ENCODE measurements at places on chromosomes 6 and 20.

GRCh38 chr6:62652692-62653328, 366.8 kb upstream of the KHDRBS2 start:
- no peak for DNase-seq

- DNase-seq = no peak
Observed at GRCh38 chr6:170127151-170127550, 163.7 kb downstream of the DLL1 start.

DNA sequence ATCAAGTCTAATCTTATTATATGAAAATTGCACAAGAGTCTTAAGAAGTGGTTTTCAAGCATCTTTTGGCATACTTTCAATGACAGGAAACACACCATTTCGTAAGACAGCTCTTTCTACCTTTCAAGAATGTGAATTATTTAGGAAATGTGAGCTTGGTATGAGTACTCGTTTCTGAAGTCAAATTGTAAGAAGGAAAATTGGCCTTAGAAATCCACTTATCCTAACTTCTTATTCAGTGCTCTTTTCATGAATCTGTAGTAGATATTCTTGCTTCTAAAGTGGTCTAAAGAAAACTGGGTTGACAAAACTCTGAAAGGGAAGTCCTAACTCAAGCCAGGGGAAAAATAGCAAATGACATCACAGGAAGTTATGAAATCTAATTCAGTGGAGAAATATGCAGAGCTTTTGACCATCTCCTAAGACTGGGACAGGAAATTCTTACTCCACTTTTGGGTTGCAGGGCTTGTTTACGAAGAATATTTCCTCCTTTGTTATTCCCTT, 38.5 kb upstream of the OGFRL1 start:
- no peak for DNase-seq

GRCh38 chr6:56104591-56104990, 142.8 kb downstream of the COL21A1 start:
- DNase-seq = no peak

DNA sequence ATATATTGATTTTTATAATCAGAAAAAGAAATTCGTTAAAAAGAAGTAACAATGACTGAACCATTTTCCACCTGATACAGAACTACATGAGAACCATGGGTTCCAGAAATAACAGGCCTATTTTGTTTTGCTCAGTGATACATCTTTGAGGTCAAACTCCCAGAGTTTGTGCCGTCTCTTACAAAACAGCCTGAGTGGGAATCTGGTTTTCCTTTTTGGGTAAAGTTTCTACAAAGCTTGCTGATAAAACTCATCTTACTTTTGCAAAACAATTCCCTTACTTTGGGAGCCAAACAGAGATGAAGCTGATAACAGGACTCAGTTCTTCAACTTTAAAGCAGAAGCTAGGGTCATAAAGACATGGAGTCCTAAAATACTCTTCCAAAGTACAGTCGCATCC, 98.7 kb upstream of the FAM8A1 start:
- no peak for DNase-seq

- no peak for DNase-seq
Observed at GRCh38 chr6:92363111-92363510, 1056.2 kb downstream of the EPHA7 start.

- no peak for DNase-seq
Observed at GRCh38 chr6:116741571-116741970, 23.9 kb downstream of the FAM162B start.

DNA sequence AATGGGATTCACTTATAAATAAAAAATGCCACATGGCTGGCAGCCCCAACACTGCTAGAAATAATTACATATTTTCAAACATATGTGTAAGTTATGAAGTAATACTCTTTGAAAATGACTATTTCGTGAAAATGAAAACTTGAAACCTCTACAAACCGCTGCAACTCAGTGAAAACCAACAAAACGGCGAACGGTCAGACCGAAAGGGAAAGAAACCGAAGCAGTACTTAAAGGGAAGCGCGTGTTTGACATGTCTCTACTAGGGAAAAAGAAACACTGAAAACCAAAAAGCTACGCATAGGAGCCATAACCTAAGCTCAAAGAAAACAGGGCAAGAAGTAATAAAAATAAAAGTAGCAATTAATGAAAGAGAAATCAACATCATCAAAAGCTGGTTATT, 121.0 kb upstream of the GGTLC1 start:
- DNase-seq = no peak

GRCh38 chr20:57372581-57373350, 18.4 kb upstream of the RBM38 start:
- DNase-seq = no peak

- no peak for DNase-seq
Observed at GRCh38 chr6:12718015-12718414, 1.4 kb downstream of the PHACTR1 start.

DNA sequence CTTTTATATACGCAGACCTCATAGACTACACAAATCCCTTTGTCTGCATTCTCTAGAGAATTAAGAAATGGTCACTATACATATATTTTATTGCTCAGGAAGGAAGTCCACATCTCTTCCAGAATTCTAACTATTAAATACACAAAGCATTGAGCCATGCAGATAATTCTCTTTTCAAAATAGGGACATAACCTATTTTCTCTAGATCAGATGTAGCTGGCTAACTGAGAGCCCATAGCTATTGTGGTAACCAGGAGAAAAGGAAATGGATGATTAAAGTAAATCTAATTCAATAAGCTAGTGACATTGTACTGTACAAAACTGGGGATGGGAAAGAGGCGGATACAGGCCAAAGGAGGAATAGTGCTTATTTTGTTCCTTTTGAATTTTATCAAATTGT, 137.2 kb downstream of the BACH2 start:
- DNase-seq = no peak

DNA sequence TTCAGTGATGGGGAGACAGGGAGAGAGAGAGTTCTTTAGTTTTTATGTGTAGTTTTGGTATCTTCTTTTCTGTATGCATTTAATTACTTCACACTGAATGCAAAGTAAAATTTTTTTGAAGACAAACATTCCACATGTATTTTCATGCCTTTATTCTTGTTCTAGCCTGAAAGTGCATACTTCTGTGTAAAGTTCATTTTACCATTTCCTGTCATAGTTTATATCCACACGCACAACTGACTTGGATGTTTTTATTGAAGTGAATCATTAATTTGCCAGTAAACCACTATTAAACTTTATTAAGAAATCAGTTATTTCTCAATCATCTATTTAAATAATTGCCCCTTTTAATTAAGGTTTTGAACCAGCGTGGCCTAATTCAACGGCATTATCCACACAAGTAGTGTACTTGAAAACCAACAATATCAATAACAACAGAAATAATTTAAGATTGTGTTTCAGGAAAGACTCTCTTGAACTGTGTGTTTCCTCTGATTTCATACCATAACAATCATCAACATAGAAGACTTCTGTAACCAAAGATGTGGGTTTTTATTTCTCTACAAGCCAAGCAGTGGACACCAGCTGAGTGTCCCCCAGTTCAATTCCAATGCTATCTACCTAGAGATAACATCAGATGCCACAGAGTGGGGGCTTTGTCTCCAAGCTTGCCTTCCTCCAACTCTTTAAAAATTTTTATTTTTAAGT, 512.7 kb upstream of the JAG1 start:
- no peak for DNase-seq

GRCh38 chr6:4723383-4723782, 52.8 kb upstream of the CDYL start:
- no peak for DNase-seq

GRCh38 chr20:40591536-40591935, 97.5 kb downstream of the MAFB start:
- DNase-seq = no peak

GRCh38 chr6:57069228-57069627, 20.8 kb upstream of the ZNF451 start:
- DNase-seq = no peak

DNA sequence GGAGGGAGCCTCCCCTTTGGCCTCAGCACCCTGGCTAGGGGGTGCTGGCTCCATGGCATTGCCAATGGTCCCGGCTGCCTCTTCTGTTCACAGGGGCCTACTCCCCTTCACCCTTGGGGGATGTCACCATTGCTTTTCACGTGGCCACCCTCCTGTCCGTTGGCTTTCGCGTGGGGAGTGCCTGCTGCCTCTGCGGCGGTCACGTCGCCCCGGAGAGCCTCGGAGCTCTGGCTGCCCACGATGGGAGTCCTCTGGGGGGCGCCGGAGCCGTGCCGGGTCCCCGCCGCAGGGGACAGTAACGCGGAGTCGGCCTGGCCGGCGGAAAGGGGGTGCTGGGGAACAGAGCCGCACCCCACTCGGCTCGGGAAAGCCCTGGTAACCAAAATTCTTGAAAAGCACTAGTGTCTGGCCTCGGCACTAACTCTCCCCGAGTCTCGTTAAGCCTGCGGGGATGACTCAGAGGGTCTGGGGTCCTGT, 661 bp upstream of the HEBP2 start:
- no peak for DNase-seq

DNA sequence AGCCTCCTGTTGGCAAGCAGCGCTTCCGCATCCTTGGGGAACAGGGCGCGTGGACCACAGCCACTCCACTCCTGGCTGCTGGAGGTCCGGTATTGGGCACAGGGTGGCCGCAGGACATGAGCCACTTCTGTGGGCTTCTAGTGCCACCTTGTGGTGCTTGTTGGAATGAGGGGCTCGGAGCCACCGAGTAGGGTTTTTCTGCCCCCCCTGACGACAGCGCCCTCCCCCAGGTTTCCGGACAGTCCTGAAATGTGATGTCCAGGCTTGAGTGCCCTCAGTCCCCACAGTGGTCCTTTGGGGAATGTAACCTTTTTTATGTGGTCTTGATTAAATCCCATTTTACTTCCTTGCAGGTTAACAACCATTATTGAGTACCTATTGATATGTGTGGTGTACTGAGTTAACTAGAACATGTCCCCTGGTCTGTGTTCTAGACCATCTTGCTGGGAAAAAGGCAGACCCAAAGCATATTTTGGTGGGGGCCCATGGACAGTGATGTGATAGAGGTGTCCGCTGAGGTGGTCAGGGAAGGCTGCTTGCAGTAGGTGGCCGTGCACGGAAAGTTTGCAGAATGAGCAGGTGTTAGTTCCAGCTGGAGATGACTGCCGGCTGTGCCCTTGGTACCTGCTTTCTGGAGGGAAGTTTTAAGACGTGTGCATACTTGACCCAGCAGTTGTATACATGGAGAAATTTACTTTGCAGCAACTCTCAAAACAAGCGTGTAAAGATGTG, 70.0 kb downstream of the PTPN1 start:
- DNase-seq = no peak

DNA sequence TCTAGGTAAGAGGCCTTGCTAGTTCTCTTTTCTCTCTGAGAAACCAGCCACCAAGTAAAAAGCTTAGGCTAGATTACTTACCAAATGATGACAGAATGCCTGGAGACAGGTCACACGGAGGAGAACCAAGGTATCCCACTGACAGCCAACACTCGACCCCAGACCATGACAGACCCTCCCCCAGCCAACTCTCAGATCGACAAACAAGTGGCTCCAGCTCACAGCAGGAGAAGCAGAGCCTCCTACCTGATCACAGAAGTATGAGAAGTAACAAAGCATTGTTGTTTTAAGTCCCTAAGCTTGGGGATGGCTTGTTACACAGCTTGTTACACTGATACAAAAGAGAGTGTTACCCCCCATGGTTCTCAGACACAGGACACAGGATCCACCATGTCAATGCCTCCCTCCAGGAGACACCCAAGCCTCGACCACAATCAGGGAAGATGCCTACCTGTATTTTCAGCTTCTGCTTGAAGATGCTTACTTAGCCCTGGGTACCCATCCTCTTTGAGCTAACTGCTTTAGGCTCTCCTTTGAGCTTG, 423.8 kb upstream of the JARID2 start:
- DNase-seq = no peak

- no peak for DNase-seq
Observed at GRCh38 chr6:43052842-43053544, 658 bp downstream of the CUL7 start.

DNA sequence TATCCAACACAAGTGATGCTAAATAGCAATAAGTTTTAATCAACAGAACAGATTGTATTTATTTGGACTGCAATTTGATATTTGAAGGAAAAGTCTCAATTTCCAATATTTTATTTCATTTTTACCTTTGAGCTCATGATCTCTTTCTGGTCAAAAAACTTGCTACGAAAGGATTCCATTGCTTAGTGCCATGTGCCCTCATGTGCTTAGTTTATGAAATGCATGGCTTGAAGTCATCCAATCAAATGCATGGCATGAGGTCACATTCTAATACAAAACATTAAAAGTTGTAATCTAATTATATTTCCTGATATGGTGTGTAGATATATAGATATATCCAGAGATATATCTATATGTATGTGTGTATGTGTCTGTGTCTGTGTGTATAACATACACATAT, 321.2 kb upstream of the ADGRB3 start:
- DNase-seq = no peak

DNA sequence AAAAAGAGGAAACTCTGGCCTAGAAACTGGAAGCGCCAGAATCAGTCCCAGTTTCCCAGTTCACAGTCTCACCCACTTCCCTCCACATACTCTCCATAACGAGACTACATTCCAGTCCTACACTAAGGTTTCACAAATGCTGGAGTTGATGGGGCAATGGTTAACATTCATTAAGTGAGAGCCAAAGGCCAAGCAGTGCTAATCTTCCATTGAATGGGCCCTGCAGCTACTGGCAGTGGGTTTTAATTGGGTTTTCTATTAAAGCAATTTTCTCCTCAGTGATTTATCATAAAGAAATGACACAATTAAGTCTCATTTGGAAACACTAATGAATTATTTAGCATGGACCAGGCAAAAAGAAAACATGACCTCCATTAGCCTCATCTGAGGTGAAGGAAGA, 20.8 kb upstream of the NRSN1 start:
- no peak for DNase-seq
